ENCODE measurements at places on chromosomes 12 and 14. TPM values are rescaled to one million over a fixed set of nuclear protein-coding genes. Genes with fewer than 3 reads are reported as not detected.

The MOK gene
- polyA plus RNA-seq = 9.0 TPM

- DNase-seq = no peak
These were observed 62.3 kb downstream of the SPRING1 start for GRCh38 chr12:116675339-116676107.

DNA sequence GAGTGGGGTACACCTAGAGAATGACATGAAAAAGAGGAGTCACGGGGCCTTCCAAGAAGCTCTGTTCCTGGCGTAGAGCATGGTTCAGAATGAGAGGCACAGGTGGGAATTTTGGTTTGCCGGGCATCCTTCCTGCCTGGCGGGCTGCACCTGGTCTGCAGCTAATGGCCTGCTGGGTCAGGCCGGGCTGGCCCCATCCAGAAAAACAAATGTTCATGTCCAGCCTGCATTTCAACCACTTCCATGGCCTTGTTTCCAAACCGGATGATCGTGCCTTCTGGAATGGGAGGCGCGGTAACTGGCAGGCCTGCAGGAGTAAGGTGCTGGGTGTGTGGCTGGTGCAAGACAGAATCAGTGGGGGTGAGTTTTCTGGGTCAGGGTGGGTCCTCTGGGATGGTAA is 14.4 kb downstream of the TEAD4 start:
- no peak for DNase-seq

DNA sequence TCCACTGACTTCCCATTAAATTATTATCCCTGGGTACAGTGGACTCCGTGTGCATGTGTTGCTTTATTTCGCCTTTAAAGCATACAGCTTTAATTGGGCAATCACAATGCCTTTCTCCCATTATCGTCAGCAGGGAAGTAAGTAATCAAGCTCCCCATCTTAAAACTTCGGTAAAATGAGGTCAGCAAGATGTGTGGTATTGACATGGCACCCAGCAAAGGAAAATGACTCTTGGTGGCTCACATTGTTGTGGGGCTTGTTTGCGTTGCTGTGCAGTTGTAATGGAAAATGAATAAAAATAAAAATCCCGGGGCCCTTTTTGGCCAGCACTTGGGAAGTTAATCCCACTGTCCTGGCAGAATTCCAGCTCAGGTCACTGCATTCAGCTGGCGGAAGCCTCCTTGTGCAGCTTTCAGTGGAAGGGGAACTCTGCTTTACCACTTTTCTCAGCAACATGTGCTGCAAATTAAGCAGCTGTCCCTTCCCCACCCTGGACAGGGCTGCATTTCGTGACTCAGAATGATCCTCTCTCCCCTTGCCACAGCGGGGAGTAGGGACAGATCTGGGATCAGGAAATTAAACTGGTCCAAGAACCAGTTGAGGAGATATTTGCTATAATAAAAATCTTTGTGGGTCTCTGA is 13.9 kb upstream of the ATP2A2 start:
- DNase-seq = no peak

DNA sequence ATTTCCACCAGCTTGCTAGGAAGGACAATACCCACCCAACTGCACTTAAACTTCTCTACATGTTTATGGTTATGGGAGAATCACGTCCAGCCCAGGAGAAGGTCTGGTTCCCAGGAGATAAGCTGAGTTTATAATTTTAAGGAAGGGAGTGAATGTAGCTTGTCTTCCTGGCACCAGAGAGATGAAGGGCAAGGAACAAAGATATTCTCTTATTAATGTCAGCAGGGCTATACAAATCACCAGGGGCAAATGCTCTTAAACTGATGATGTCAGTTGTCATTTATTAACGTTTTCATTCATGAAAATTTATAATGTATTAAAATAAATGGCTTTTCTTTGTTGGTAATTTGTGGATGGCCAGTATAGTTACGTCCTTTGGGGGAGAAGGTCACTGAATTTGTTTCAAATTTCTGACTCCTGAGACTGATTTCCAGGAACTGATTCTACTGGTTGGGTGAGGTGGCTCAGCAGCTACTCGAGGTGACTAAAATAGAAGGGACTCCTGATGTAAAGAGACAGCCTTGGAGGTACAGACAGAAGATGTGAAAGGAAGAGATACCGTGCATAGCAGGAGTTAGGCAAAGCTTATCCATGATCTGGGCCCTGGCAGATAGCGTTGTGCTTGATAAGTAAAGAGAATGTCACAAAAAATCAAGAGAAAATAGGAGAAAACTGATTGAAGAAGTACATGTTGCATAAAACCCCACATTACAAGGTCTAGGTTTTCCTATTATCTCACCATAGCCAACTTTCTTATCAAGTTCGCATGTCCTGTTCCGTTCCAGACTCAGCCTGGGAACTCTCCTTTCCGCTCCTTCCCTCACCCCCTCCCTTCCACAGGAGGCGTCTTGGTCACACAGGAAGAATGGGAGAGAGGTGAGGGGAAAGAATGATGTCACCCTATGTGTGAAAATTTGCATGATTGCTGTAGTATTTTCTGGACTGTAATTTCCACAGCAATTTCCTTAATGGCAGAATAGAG is 367.1 kb upstream of the FAR2 start:
- DNase-seq = no peak

The SERPINA6 gene
- 0.91 TPM for polyA plus RNA-seq

GRCh38 chr14:22835505-22835904 is 880 bp upstream of the MMP14 start:
- no peak for DNase-seq

The KRT8 gene
- 142 TPM for polyA plus RNA-seq

The KCNC2 gene
- polyA plus RNA-seq = 0.02 TPM

The LUM gene
- 63.5 TPM for polyA plus RNA-seq

The RTL1 gene
- polyA plus RNA-seq = 0.02 TPM

The CCDC197 gene
- not detected for polyA plus RNA-seq

The PLA2G1B gene
- polyA plus RNA-seq = 1.5 TPM

- DNase-seq = no peak
These were observed 623.5 kb downstream of the FLRT2 start for GRCh38 chr14:86153480-86153879.

DNA sequence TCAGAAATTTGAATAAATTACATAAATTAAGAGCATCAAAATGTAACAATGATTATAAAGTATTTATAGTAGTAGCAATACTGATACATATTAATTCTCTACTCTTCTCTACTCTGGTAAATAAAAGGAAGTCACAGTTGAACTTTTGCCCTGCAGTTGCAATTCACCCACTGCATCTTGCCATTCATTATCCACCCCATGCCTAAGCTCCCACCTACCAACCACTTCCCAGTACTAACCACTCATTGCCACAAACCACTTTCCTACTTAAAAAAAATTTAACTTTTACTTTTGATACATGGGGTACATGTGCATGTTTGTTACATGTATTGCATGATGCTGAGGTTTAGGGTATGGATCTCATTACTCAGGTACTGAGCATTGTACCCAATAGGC is 174.0 kb downstream of the RASSF9 start:
- no peak for DNase-seq

The TEX22 gene
- 1.2 TPM for polyA plus RNA-seq

The ARHGEF25 gene
- polyA plus RNA-seq = 8.5 TPM

DNA sequence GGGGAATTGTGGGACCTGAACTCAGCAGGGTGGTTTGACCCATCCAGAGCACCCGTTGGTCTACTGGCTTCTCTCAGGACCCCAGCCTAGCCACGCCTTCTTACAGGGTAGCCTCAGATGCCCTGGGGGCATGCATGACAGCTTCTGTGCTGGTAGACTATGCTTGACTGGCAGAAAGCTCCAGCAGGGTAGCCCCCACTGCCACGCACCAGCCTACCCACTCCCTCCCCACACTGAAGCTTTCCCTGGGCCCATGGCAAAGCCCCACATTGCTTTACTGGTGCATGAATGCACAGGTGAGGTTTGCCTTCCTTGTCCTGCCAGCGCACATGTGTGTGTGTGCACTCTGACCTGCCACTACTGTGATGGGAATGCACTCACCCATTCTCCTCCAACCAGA is 772.2 kb downstream of the LRFN5 start:
- DNase-seq = no peak

- DNase-seq = no peak
These were observed 346.6 kb downstream of the NAV3 start for GRCh38 chr12:78177298-78177697.
